ENCODE measurements at places on chromosomes 1 and 21. TPM values are rescaled to one million over a fixed set of nuclear protein-coding genes. Genes with fewer than 3 reads are reported as not detected.

Gene MCOLN3
- total RNA-seq = 1.0 TPM

Gene PGLYRP4
- total RNA-seq = not detected

Gene COL16A1
- total RNA-seq = 68.8 TPM

Gene TMEM234
- 17.8 TPM for total RNA-seq

Gene DR1
- total RNA-seq = 27.7 TPM

Gene KCNT2
- 1.1 TPM for total RNA-seq

Gene HTR1D
- under 0.01 TPM for total RNA-seq

Gene SH2D2A
- total RNA-seq = 2.3 TPM
